ENCODE measurements at places on chromosomes 12 and 14.
A peak's percentile ranks its signal among the peaks of the same experiment; 100 is the strongest.

DNA sequence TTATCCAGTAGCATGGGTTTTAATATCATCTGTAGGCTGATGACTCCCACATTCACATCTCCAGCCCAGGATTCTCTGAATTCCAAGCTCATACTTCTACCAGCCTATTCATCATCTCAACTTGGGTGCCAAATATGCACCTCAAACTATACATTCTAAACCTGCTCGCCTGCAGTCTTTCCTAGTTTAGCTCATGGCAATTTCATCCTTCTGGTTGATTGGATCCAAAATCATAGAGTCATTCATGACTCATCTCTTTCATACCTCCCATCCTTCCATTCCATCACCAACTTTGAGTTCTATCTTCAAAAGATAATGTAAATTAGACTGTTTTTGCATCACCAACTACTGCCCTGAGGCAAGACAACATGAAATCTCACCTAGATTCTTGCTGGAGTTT lies 99.7 kb upstream of the EGLN3 start:
- no peak for DNase-seq

GRCh38 chr12:49797449-49797776 lies 30.8 kb downstream of the NCKAP5L start:
- DNase-seq = peak; percentile 23

- DNase-seq = no peak
Measured at GRCh38 chr12:65740506-65740872, 83.8 kb upstream of the HMGA2 start.

DNA sequence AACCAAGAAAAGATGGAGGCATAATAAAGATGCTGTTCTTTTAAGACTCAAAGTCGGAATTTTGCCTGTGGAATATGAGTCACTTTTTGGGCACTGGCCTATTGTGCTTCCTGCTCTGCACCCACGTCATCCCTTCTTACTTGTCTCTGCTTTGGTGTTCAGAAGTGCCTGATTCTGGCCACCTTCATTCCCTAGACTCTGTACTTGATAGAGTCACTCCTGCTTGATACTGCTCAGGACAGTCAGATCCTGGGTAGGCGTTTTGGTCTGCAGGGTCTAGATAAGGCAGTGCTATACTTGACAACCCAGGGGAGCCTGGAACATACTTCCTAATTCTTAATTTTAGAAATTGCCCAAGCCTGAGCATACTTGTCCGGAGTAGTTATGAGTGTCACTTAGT lies 1.9 kb downstream of the LRRK2 start:
- DNase-seq = no peak

- DNase-seq = no peak
Measured at GRCh38 chr12:26935636-26936378, 2.0 kb downstream of the INTS13 start.

- no peak for DNase-seq
Measured at GRCh38 chr12:97456571-97457188, 5.9 kb upstream of the RMST start.

GRCh38 chr14:102955636-102956408 lies 33.4 kb downstream of the AMN start:
- no peak for DNase-seq

DNA sequence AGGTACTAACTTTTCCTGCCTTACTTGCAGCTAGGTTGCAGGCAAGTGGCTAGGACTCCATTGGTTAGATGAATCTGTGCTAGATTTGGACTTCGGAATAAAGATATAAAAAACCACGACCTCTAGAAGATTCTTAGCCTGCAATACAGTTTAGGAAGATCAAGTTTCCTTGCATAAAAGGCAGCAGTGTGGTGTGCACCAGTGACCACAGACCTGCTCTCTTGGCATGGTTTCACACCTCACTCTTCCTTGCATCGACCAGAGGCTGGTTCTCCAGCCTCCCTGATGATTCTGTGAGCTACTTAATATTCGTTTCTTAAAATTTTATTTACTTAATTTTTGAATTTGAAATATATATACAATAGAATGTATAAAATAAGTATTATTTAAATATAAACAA lies 9.8 kb downstream of the KLHDC1 start:
- DNase-seq = no peak

DNA sequence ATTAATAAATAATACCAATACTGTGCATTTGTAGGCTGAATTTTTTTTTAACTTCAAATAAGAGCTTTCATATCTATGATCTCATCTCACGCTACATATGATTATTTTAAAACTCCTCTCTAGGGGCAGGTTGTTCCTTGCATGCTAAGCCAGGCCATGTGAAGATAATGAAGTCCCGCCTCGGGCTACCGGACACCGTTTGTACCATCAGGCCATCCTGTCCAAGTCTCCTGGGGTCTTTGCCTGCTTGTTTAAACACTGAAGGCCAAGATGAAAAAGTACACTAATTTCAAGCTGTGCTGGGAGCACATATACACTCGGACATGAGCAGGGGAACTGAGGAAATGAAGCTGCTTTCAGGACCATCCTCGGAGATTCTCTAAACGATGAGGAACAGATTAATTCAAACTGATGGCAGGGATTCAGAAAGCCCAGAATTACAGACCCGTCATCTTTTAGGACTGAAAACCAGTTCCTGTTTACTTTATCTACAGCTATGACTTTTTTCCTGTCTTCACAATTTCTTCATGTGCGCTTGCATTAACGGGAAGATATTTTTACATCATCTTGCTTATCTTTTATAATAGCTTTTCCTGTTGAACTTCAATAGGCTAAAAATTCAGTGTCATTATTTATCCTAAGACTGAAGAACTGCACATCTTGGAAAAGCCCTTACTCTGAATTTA lies 6.3 kb upstream of the ABHD12B start:
- no peak for DNase-seq

DNA sequence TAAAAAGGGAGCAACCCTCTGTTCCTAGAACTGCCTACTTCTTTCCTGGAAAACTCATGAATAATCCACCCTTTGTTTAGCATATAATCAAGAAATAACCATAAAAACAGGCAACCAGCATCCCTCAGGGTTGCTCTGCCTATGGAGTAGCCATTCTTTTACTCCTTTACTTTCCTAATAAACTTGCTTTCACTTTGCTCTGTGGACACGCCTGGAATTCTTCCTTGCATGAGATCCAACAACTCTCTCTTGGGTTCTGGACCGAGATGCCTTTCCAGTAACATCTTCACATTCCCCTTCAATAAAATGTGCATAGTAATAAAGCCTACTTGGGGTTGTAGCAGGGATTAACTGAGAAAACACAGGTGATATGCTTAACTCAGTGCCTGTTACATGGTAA lies 286.4 kb upstream of the AMIGO2 start:
- DNase-seq = no peak

DNA sequence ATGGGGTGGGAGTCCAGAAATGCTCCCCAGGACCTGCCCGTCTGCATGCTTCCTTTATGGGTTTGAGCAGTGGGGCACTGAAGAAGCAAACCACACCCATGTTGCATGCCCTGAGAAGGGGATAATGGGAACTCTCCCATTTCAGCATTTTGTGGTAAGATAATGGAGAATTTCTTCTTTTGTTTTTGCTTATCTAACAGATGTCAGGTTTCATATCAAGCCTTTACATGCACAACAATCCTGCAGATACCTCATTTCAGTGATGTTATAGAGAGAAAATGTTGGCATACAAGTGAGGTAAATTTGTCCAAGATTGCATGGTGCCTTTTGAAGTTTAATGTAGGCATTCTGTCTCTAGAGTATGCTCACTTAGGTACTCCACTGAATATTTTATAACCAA lies 177.0 kb downstream of the ALX1 start:
- no peak for DNase-seq

Measured in GM13976 (cell line).